Stimulated activated CD4-positive, alpha-beta T cell treated with anti-CD3 and anti-CD28 coated beads, Interleukin-4, amount 100 ng/mL, for 4 hours (primary cell): ENCODE measurements at places on chromosomes 6 and 20.
A peak's percentile ranks its signal among the peaks of the same experiment; 100 is the strongest.

GRCh38 chr6:36623547-36624459 is 29.6 kb downstream of the SRSF3 start:
- peak; percentile 66 for DNase-seq

GRCh38 chr20:15026759-15027158 is 689.3 kb upstream of the FLRT3 start:
- DNase-seq: no peak

DNA sequence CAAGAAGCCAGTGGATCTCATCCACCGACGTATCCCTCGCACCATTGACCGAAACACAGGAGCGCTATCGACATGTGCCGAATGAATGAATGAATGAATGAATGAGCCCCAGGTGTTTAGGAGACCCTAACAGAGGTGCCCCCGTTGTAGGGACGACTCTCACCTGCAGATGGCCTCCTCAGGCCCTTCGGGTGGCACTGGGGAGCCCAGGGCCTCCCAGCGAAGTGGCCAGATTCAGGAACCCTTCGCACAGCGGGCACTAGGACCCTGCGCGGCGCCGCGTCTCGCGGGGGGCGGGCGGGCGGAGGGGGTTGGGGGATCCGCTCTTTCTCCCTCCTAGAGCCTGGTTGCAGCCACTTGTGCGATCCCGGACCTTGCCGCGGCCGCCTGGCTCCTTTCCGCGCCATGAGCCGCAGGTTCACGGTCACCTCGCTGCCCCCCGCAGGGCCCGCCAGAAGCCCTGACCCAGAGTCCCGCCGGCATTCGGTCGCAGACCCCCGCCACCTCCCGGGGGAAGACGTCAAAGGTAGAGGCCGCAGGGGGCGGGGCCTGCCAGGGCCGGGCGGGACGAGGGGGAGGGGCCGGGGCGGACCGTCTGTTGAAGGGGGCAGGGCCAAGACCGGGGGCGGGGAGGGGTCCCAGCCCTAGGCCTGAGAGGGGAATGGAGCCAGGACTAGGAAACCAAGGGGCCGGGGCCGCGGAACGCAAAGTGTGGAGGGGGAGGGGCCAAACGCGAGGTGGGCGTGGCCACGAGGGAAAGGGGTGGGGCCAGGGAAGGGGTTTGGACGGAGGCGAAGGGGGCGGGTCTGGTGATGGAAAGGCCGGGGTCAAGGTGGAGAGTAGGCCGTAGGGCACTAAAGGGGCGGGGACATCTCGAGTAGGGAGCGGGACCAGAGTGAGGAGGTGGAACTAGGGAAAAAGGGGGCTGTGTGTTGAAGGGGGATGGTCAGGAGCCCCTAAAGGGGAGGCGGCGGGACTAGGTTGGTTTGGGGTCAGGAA is 7.4 kb upstream of the SLC12A5 start:
- DNase-seq: peak; percentile 42

DNA sequence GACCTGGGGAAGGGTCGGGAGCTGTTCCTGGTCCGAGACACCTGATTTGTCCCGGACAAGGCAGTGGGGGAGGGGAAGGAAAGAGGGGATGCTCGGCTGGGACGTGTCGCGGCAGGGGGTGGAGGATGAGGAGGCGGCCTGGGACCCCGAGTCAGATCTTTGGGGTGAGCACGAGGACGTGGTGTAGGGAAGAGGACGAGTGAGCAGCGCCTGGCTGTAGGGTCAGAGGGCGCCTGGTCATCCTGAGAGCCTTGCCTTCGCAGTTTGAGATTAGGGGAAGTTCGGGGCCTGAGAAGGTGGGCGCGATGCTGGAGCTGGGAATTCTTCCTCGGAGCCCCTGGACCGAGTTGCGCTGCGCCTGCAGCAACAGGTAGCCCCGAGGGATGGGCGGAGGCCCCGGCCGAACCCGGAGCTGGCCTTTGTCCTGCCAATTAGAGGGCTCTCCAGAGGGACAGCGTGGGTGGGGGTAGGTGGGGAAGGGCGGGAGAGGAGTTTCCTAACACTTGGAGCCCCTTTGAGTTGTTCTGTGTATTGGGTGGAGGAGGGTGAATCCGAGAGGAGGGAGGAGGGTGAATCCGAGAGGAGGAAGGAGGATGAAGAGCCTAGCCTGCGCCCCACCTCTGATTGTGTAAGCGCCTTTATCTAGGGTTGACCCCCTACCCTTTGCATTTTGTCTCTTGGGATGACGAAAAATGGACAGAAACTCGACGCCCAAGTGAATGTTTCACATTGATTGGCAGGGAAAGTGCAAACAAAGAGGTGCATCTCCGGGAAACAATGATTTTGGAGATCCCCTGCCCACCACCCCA is 72.0 kb downstream of the SOX4 start:
- DNase-seq: no peak

DNA sequence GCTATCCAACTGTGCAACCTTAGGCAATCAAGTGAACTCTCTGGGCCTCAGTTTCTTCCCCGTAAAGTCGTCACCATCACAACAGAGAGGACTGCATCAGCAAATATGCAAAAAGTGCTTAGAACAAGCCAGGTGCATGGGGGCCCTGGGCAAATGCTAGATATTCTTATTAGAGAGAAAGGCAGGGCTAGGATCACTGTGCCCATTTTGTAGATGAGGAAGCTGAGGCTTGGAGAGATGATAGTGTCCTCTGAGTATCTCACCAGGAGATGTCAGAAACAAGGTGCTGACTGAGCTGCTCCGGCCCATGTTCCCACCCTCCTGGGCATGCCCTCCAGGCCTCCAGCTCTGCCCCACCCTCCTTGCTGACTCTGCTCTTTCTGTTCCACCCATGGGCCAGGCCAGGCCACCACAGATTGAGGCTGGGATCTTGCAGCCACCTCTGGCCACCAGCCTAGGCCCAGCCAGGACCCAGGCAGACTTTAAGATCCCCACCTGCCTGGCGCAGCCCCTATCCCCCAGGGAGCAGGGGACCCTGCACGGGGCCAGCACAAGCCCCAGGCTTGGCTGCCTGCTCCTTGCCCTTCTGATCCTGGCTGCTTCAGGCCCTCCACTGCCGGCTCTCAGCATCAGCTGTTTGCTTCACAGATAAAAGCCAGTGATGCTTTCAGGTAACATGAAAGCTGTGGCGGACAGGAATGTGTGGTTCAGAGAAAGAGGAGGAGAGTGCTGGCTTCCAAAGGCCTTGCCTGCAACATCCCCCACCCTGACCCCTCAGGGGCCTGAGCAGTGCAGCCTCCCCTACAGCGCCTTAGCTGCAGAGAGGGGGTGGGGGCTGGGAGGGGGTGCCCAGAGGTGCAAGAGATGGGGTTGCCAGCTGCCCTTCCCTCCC is 47.6 kb downstream of the GRM4 start:
- no peak for DNase-seq

DNA sequence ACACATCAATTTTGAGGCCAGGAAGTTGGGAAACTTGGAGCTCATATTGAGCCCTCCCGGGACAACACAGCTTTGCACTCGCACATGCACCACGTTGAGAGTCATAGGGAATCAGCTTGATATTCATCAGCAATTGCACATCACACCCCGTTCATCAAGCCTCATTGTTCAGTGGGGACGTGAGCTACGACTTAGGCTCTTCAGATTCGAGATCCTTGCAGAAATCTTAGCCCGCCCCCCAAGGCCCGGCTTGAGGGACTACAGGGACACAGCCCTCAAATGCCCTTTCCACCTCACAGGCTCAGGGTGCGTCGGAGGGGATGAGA is 93.0 kb upstream of the MAFB start:
- no peak for DNase-seq

DNA sequence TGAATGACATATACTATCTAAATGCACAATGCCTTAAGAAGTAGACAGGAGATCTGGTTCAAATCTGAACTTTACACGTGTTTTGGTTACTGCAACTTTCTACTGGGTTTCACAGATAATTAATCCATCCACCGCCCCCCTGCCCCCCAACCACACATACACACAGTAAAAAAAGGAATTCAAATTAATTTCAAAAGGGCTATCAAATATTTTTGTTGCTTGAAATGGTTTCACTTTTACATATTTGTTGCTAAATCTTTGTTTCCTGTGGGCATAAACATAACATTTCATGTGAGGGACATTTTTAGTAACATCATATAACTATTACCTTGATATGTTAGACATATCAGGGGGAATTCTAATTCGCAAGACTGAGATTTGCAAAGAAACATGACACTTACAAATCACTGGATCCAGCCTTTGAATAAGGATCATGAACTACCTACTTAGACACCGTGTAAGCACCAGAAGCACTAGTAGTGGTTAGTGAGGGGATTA is 7.5 kb downstream of the NEDD9 start:
- DNase-seq: no peak

DNA sequence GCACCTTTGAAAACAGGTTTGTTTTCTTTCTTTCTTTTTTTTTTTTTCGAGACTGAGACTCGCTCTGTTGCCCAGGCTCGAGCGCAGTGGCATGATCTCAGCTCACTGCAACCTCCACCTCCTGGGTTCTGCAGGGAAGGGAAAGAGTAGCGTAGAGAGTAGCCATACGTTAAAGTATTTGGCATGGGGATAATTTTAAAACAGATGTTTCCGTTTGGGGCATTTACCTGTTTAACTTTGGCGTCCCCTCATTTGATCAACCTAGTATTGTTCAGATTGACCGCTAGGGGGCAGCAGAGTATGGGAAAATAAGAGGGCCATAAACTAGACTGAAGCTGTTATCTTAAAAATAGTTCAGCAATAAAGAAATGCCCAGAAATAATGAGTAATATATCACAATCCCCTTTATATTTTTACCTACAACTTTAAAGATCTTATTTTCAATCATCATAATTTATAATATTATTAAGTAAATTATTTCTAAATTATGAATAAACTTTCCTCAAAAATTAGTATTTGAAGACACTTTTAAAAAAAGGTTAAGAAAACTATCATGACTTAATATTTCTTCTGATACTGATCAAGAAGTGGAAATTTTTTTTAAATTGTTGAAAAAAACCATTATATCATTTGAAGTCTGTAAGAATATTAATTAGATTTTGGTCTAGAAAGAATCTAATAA is 7.6 kb upstream of the TAAR9 start:
- peak; percentile 38 for DNase-seq

DNA sequence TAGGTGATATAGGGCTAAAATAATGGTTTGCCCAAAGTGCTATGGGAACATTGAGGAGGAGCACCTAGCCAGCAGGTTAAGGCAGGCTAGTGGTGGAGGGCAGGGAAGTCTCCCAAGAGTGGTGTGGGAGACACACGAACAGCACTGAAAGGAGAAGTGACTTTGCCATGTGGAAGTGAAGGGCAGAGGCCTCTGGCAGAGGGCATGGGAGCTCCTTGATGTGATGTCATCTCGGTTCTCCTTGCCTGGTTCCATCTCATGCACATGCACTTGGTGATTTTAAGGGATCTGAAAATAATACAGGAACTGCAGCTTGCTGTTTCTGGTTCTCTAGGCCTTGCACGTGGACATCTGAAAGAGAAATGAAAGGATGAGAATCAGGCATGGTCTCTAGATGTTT is 4.7 kb upstream of the MAP3K4 start:
- no peak for DNase-seq

GRCh38 chr6:143536866-143537691 is 25.6 kb upstream of the FUCA2 start:
- DNase-seq: peak; percentile 54

DNA sequence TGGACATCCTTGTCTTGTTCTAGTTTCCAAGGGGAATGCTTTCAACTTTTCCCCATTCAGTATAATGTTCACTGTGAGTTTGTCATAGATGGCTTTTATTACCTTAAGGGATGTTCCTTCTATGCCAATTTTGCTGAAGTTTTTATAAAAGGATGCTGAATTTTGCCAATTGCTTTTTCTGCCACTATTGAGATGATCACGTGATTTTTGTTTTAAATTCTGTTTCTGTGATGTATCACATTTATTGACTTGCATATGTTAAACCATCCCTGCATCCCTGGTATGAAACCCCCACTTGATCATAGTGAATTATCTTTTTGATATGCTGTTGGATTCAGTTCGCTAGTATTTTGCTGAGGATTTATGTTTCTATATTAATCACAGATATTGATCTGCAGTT is 130.6 kb upstream of the TAB2 start:
- DNase-seq: no peak

- peak; percentile 1 for DNase-seq
Observed at GRCh38 chr6:152267967-152268845, 369.0 kb downstream of the SYNE1 start.

- DNase-seq: no peak
Observed at GRCh38 chr20:53253668-53254067, 281.5 kb downstream of the TSHZ2 start.

DNA sequence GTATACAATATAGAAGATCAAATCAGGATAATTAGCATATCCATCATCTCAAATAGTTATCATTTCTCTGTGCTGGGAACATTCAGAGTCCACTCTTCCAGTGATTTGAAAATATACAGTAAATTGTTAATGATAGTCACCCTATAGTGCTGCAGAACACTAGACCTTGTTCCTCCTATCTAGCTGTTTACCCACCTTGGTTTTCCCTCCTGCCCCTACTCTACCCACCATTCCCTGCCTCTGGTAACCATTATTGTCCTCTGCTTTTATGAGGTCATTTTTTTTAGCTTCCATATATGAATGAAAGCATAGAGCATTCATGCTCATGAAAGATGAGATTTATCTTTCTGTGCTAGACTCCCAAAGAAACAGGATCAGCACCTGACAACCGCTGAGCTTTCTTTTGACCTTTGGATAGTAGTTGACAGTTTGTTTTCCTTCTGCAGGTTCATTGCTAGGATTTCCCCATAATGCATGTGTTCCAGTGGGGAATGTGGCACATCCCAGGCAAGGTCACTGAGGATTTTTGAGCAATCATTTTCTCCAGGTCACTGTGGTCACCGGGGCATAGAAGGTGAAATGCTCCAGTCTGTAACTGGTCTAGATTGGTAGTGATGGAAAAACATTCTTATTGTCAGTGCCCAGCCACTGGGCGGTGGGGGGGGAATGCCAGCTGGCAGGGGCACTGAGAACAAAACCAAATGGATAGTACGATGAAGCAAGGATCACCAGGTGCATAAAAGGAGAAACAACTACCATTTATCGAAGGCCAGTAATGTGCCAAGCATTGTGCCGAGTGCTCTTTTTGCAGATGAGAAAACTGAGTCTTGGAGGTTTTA is 33.6 kb upstream of the BCAS1 start:
- DNase-seq: no peak

- no peak for DNase-seq
Observed at GRCh38 chr20:49630396-49630951, 62.5 kb upstream of the PTGIS start.

DNA sequence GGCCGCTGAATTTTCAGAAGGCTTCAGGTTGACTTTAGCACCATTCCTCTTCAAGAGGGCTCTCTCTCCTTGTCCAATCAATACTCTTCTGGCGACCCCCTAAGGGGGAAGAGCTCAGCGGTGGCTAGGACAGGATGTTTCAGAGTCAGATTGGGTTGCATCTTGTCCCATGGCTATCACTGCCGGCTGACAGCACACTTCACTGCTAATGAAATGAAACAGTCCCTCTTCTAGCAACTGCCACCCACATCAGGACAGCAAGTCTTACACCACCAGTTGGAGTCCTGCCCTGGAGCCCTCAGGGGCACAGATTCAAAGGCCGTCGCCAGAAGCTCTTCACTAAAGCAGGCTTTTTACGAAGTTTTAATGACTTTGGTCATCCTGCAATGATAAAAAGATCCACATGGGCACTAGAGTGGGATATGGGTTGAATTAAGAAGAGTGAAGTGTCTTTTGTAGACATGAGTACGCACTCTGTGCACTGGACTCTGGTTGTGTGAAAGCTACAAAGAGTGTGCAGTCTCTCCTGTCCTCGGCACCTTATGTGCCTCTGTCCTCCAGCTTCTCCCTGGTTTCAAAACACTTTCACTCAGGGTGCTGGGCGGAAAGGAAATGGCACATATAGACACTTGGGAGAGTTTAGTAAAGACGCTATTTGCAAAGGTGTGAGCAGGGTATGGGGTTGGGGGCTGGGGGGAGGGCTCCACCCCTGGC is 66.1 kb upstream of the SLC22A16 start:
- DNase-seq: no peak
